ENCODE measurements at places on chromosomes 7 and 10.

DNA sequence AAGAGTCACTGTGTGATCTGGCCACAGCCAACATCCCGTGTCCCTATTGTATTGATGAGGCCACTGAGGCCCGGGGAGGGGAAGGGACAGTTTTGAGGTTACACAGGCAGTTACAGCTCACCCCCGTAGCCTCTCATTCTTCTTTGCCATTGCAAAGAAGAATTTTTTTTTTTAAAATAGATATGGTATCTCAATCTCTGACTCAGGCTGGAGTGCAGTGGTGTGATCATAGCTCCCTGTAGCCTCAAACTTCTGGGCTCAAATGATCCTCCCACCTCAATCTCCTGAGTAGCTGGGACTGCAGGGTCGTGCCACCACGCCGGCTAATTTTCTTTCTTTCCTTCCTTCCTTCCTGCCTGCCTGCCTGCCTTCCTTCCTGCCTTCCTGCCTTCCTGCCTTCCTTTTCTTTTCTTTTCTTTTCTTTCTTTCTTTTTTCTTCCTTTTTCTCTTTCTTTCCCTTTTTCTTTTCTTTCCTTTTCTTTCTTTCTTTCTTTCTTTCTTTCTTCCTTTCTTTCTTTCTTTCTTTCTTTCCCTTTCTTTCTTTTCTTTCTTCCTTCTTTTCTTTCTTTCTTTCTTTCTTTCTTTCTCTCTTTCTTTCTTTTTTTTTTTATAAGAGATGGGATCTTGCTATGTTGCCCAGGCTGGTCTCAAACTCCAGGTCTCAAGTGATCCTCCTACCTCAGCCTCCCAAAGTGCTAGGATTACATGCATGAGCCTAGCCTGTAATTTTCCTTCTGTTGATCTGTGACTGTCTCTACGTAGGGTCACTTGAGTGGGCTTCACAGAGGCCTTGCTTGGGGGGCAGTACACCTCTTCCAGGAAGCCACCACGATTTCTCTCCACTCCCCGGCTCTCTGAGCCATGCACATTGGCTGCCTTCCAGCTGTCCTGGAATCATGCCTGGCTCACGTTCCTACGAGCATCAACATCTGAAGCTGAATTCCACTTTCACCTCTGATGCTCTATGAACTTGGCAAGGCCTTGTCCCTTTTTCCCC, 31.3 kb downstream of the TMEM270 start:
- no peak for DNase-seq

DNA sequence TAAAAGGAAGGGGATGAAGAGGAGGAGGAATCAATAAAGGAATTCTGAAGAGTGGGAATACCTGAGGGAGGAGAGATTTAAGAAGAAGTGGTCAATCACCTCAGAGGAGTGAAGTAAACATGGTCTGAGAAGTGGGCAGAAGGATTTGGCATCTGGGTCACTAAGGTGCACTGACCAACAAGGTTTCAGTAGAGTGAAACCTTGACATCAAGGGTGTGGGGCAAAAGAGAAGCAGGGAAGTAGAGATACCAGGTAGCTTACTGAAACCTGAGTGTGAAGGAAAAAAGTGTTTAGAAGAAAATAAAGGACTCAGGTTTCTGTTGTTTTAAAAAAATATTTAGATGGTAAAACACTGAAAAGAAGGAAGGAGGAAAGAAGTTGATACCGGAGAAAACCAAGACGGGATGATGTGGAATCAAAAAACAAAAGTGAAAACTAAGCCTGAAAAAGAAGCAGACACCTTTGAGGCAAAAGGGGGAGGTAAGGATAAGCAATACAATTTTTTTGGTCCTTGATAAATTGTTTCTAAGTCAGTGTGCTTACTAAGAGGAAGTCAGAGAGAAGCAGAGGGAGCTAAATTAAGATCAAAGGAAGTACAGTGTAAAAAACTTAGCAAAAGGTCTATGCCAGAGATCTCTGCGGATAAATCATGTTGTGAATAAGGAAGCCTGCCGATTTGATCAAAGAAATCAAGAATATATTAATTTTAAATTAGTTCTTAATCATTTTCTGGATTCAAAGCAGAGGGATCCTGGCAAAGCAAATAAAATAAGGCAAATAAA, 137.2 kb upstream of the GPR22 start:
- DNase-seq: no peak

- no peak for DNase-seq
These were observed 495.2 kb downstream of the TCERG1L start for GRCh38 chr10:130816116-130816901.

DNA sequence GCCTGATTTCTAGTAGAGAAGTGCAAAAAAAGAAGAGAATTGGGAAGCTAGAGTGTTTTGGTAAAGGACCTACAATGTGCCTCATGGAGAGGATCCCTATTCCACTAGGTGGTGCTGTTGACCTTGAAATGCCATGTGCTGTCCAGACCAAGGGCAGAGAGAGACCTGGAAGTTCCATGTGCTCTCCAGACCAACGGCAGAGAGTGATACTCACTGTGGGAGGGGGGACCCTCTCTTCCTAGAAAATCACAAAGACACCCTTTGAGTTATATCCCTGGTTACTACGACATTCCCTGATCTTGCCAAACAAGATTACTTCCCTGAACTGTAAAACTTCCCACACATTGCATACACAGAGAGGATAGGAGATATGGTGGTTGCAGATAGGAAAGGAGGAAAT, 212.7 kb upstream of the ZNF804B start:
- no peak for DNase-seq

GRCh38 chr10:126302826-126303665, 85.2 kb downstream of the ADAM12 start:
- DNase-seq: no peak

DNA sequence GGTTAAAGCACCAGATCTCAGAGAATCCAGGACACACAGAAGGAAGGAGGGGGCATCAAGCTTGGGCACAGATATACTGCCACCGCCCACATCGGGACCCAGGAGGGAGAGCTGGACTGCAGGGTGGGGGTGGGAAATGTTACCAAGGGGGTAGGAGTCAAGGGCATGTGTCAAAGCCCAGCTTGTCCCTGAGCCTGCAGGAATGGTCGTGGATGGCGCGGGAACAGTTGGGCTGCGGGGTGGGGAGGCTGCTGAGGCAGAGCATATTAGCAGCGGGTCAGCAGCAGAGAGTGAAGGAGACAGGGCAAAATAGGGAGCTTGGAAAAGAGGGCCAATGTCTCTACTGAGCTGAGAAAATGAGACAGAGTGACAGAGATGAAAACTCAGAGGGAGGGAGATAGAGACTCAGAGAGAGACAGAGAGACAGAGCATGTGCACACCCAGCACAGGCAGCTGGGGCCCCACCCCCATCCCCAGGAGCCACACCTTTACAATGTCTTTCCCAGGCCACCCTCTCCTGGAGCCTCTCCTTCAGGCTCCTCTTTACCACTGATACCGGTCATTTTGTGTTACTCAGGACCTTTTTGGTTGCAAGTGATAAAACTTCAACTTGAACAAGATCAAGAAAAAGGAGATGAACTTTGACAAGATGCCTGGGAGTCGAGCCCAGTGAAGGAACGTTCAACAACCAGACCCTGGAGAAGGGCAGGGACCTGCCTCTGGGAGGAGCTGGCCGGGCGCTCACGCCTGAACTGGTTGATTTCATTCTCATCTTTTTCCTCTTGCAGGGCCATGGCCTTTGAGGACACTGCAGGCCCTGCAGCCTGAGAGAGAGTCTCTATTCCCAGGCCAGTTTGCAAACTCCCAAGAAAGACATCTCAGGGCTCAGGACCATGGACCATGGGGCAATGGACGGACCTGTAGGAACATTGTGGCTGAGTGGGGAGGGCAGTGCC, 50.0 kb downstream of the AOC1 start:
- DNase-seq: no peak

- no peak for DNase-seq
These were observed 293.2 kb upstream of the SEMA3D start for GRCh38 chr7:85479918-85480643.

Measured in stimulated activated CD8-positive, alpha-beta memory T cell treated with anti-CD3 and anti-CD28 coated beads, Interleukin-7, amount 100 ng/mL, for 1 hour (primary cell).